Fibroblast of villous mesenchyme (primary cell): ENCODE measurements at places on chromosomes 4 and X. TPM values are rescaled to one million over a fixed set of nuclear protein-coding genes. Genes with fewer than 3 reads are reported as not detected.

DNA sequence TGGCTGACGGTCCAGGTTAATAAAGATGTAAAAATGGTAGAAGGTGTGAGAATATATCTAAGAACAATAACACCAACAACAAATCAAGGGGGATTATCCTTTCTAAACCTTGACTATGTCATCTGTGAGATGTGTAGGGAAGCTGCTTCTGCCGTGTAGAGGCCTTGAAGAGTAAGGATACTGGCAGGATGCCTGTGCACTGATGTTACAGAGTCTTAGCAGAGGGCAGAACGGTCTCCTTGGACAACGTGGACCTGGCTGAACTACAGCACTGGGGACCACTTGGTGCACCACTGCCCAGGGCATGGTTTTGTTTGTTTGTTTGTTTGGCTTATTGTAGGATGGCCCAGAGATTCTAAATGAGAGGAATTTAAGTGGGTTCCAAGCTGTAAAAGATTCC, 33.5 kb downstream of the GPAT3 start:
- no peak for DNase-seq

Gene PASD1
- not detected in 2 replicates for total RNA-seq

Gene MTMR1
- 15.5 and 30.2 TPM in 2 replicates for total RNA-seq

Gene FREM3
- not detected in 2 replicates for total RNA-seq

- peak; percentile 16 for DNase-seq
Measured at GRCh38 chr4:158193171-158193749, 17.0 kb upstream of the TMEM144 start.

- DNase-seq = no peak
Measured at GRCh38 chrX:40058719-40059118, 39.0 kb downstream of the BCOR start.

Gene AFF2
- total RNA-seq = 0.32 TPM in 1 of 2 replicates, not detected in the other

- no peak for DNase-seq
Measured at GRCh38 chr4:53866055-53866454, 198.3 kb downstream of the CHIC2 start.

DNA sequence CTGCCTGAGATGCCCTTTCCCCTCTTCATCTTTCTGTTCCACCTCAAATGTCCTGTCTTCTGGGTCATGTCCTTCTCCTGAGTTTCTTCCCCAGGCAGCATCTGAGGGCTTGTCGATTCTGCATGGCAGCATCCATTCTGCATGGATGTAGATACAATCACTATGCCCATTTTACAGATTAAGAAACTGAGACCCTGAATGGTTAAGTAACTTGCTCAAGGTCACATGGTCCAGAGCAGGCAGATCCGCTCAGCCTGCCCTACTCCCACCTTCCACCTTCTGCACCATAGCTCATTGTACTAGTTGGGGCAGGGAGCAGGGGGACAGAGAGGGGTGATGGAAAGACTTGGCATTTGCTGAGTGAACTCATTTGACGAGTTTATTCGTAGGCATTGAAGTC, 32.0 kb downstream of the ZNF185 start:
- DNase-seq = no peak

Gene MAGEA1
- total RNA-seq = not detected in 2 replicates

DNA sequence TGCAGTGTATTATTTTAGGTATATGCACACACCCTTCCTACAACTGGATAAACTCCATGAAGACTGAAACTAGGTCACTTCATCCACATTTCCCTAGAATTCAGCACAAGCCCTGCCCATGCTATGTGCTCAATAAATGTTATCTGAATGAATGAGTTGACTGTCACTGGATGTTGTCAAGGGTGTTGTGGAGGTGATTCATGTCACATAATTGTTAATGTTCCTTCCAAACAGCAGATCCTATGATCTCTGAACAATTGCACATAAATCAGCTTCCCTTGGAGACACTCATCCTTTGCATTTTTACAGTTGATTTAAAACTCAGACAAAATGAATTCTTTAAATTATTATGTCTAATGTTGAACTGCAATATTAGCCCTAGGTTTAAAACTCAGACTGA, 154.7 kb downstream of the TSPAN5 start:
- no peak for DNase-seq
